Diencephalon (tissue), 1 donor: ENCODE measurements at places on chromosomes 6 and 20. TPM values are rescaled to one million over a fixed set of nuclear protein-coding genes. Genes with fewer than 3 reads are reported as not detected.

NNAT gene
- 576 TPM for total RNA-seq

OPRM1 gene
- 56.7 TPM for total RNA-seq

WFDC11 gene
- total RNA-seq, result not detected

PCED1A gene
- total RNA-seq, result 18.0 TPM

ARMH2 gene
- total RNA-seq, result not detected

C6orf58 gene
- total RNA-seq, result 1.2 TPM

TFAP2C gene
- total RNA-seq, result under 0.01 TPM

SLC12A5 gene
- 113 TPM for total RNA-seq
